Kidney capillary endothelial cell (primary cell): ENCODE measurements at places on chromosomes 7 and 10.

DNA sequence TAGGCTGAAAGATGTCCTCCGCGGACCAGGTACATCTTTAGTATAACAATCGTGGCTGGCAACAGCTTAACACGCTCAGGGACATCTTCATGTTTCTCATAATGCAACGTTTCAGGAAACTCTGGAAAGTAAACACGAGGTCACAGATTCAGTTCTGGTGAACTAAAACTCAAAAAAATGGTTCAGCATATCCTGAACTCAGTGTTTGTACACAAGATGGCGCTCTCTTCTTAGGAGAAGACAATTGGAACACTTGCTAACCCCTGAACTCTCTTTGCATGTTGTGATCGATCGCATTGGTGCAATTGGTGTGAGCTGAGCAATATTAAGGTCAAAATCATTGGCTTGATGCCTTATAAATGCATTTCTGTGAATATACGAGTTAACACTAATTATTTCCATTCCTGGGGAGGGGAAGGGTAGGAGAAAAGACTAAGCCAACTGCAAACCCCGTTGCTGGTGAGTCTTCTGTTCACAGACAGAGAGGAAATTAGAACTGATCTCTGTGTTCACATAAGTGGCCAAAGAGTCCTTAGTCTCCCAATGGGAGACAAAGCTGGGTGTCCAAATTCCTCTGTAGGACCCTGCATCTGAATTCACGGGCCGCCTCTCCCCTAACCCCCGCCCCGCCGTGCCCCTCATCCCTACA lies 52.6 kb upstream of the FAM180A start:
- DNase-seq = peak; percentile 52

GRCh38 chr10:77922055-77922454 lies 4.5 kb downstream of the DLG5 start:
- no peak for DNase-seq

- no peak for DNase-seq
Observed at GRCh38 chr7:149763563-149764240, 9.7 kb downstream of the ZNF467 start.

- DNase-seq = no peak
Observed at GRCh38 chr10:49169776-49170175, 18.4 kb downstream of the TMEM273 start.

- no peak for DNase-seq
Observed at GRCh38 chr10:124999433-125000365, 57.8 kb downstream of the ZRANB1 start.
